ENCODE measurements at places on chromosomes 12 and 14. TPM values are rescaled to one million over a fixed set of nuclear protein-coding genes. Genes with fewer than 3 reads are reported as not detected.

DNA sequence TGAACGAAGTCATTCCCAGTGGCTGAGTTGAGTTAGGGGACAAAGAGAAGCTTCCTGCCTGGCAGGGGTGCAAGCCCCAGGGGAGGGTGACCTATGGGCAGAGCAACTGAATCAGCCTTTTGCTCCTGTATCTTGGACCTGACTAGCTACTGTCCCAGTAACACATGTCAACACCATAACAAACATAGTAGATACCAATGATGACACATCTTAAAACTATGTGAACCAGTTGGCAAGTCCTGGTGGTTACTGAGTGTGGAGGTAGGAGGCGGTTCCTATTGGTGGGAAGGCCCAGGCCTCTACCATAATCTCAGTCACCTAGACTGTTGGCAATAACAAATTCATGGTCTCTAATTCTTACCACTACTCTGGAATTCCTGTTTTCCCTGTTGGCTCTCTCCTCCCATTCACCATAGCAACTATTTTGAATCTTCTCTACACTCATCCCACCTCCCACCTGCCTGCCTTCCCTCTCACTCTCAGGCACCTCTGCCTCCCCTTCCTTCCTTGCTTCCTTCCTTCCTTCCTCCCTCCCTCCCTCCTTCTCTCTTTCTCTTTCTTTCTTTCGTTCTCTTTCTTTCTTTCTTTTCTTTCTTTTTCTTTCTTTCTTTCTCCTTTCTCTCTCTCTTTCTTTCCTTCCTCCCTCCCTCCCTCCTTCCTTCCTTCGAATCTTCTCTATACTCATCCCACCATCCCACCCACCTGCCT, 8.1 kb upstream of the P2RX7 start:
- no peak for DNase-seq

DNA sequence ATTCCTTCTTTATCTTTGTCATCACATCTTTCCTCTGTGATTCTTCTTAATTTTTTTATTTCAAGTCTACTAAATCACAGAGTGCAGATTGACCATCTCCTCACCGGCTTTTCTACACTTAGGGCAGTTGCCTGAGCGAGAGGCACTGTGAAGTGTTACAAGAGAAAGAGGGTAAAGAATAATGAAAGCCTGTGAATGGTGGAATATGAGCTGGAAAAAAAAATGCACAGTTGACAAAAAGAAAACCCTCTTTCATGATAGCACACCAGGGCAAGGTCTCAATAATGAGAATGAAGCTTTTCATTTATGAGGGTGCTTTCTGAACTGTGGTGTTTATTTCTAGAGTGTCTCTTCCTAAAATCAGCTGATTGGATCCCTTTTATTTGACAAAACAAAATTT, 106.2 kb upstream of the PDE3A start:
- no peak for DNase-seq

- no peak for DNase-seq
Measured at GRCh38 chr14:75459099-75459741, 31.4 kb downstream of the JDP2 start.

DNA sequence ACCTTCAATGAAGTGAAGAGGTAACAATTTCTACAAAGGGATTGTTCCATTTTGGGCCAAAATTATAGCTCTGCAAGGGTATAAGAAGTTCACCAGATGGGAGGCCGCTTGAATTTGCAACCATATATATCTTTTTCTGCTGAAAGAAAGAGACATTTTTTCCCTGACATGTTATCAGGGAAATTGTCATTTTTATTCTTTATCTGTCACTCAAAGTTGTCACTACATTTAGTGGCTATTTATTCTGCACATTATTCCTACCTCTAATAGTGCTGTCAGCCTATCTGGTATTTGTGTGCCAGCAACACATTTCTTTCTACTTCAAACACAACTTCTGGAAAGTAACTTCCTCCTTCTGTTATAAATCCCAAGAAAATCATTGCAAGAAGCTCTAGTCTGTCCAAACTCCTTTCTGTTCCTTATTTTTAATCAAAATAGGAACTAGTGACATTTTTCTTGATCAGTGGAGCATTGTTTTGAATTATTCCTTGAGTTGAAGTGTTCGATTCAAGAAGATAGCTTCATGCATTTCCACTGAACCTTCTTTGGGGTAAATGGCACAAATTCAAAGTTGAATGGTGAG, 137.9 kb upstream of the ATP2B1 start:
- DNase-seq, result no peak

CLEC4C gene
- total RNA-seq, result 0.44 TPM

All from activated B cell treated with CpG ODN at 0.5 μM for 24 hours (primary cell).